ENCODE measurements at places on chromosomes 7 and 10. TPM values are rescaled to one million over a fixed set of nuclear protein-coding genes. Genes with fewer than 3 reads are reported as not detected.

The MYOZ1 gene
- not detected for polyA plus RNA-seq

The BRAF gene
- 13.9 TPM for polyA plus RNA-seq

The PSD gene
- 3.9 TPM for polyA plus RNA-seq

The DYDC2 gene
- polyA plus RNA-seq = not detected

The ELN gene
- polyA plus RNA-seq = not detected

The TFR2 gene
- polyA plus RNA-seq = 1.3 TPM

The TRRAP gene
- 3.2 TPM for polyA plus RNA-seq

The CALHM1 gene
- polyA plus RNA-seq = not detected

The DENND2A gene
- polyA plus RNA-seq = not detected

The SEMA4G gene
- 0.52 TPM for polyA plus RNA-seq

The SLC18A3 gene
- not detected for polyA plus RNA-seq

The CH25H gene
- not detected for polyA plus RNA-seq

The BCL7B gene
- polyA plus RNA-seq = 89.1 TPM

The ADARB2 gene
- not detected for polyA plus RNA-seq

- H3K4me1 ChIP-seq = peaks cover 36% of the 10 kb centered on the region
- H3K27me3 ChIP-seq = no peaks in the 10 kb centered on the region
- no peaks in the 10 kb centered on the region for H3K36me3 ChIP-seq
- H3K4me3 ChIP-seq = no peak overlapping the region
- DNase-seq = peak; percentile 44
Observed at GRCh38 chr10:47257396-47258120, 42.4 kb upstream of the GDF10 start.

DNA sequence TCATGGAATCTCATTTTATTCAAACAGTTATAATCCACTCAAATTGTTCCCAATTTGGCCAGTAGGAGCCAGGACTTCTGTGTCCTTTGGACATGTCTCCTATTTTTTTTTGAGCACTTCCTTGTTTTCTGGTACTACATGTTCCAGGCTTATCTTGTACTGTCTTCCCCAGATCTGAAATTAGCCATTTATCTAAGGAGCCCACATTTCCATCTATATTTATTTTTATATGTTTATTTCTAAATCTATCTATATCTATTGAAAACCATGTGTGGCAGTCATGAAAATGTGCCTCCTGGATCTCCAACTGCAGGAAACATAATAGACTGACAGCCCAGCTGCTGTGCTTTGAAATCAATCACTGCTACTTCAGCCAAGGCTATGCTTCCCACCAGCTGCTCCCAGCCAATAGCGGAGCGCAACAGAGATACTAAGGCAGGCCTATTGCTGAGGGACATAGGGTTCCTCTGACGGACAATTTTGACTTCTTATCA lies 147.1 kb downstream of the LRRC4 start:
- H3K4me3 ChIP-seq = no peak overlapping the region
- DNase-seq = no peak
- H3K27me3 ChIP-seq = no peaks in the 10 kb centered on the region
- no peaks in the 10 kb centered on the region for H3K4me1 ChIP-seq

DNA sequence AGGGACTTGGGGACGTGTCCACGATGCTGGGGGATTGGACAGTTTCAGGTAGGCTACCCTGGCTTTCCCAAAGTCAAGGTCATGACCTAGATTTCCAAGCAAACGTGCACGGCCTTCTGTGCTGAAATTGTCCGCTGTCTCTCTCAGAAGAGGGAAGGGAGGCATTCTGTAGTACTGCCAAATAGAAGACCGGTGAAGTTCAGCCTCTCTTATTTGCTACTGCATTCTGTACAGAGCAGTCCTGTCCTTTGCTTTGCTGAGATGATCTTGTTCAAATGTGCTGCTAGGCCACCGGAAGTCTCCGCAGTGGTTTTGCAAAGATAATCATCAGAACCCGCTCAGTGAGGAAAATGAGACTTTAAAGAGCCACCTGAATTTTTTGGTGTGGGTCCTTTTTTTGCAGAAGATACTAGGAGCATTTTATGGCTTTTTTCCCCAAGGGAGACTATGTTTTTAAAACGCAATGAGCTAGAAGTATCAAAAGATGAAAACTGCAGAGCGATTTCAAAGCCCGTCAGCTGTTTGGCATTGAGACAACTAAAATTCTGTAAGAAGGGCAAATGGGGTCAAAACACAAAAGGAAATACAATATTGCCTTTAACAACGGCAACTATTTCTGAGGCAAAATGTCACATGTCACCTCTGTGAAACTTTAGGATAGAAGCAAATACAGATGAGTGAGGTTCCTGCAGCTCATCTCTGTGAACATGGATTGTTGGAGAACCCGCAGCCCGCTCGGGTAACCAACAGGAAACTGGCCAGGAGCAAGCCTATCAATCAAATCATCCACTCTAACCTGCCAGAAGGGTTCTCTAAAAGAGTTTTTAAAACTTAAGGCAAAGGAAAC lies 1.3 kb upstream of the NMT2 start:
- H3K27ac ChIP-seq = peak overlapping the region; percentile 66
- peak; percentile 74 for DNase-seq
- peaks cover 41% of the 10 kb centered on the region for H3K4me1 ChIP-seq
- peak overlapping the region; percentile 57 for H3K4me3 ChIP-seq
- no peaks in the 10 kb centered on the region for H3K36me3 ChIP-seq

DNA sequence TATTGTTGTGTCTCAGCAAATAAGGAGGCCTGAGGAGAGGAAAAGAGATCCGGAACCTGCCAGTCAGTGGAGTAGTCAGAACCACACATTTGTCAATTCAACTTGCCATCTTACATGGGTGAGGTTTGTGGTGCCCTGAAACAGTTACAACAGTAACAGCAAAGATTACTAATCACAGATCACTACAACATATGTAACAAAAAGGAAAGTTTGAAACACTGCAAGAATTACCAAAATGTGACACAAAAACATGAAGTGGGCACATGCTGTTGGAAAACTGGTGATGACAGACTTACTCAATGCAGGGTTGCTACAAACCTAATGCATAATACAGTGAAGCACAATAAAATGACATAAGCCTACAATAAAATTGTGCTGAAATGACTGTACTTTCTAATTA lies 89.4 kb downstream of the LRRN3 start:
- DNase-seq = no peak
- H3K4me1 ChIP-seq = no peaks in the 10 kb centered on the region
- no peak overlapping the region for H3K27ac ChIP-seq
- no peaks in the 10 kb centered on the region for H3K36me3 ChIP-seq
- no peaks in the 10 kb centered on the region for H3K27me3 ChIP-seq

GRCh38 chr10:12031404-12031803 lies 11.2 kb downstream of the UPF2 start:
- H3K27me3 ChIP-seq = no peaks in the 10 kb centered on the region
- H3K36me3 ChIP-seq = peaks cover 9% of the 10 kb centered on the region
- no peaks in the 10 kb centered on the region for H3K4me1 ChIP-seq
- H3K27ac ChIP-seq = no peak overlapping the region
- no peak for DNase-seq

GRCh38 chr7:29342761-29343160 lies 148.2 kb downstream of the CHN2 start:
- H3K27me3 ChIP-seq = no peaks in the 10 kb centered on the region
- H3K4me3 ChIP-seq = no peak overlapping the region
- H3K4me1 ChIP-seq = peaks cover 12% of the 10 kb centered on the region
- no peaks in the 10 kb centered on the region for H3K36me3 ChIP-seq
- DNase-seq = no peak
- H3K27ac ChIP-seq = no peak overlapping the region

- H3K4me3 ChIP-seq = no peak overlapping the region
- no peaks in the 10 kb centered on the region for H3K36me3 ChIP-seq
- DNase-seq = no peak
- no peaks in the 10 kb centered on the region for H3K27me3 ChIP-seq
- no peaks in the 10 kb centered on the region for H3K4me1 ChIP-seq
- H3K27ac ChIP-seq = no peak overlapping the region
Observed at GRCh38 chr7:105719395-105719794, 138.1 kb upstream of the EFCAB10 start.

GRCh38 chr7:47422611-47423010 lies 159.3 kb downstream of the TNS3 start:
- H3K4me3 ChIP-seq = no peak overlapping the region
- H3K36me3 ChIP-seq = no peaks in the 10 kb centered on the region
- H3K27me3 ChIP-seq = no peaks in the 10 kb centered on the region
- H3K4me1 ChIP-seq = no peaks in the 10 kb centered on the region
- no peak for DNase-seq

DNA sequence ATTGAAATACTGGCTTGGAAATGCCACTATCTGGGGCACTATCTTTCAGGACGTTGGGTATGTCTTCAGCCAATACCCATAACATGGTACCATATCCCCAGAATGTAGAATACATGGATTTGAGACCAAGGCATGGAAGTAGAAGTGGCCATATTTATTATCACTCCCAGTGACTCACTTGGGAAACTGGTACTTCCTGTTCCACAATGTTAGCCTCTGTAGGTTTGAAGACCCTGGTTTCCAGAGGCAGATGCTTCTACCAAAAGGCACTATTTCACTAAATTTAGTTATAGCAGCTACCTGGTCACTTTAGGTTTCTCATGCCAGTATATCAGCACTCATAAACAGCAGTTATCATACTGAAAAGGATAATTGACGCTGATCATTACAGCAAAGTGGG lies 184.2 kb downstream of the CCDC71L start:
- DNase-seq = no peak
- H3K4me3 ChIP-seq = no peak overlapping the region
- no peaks in the 10 kb centered on the region for H3K36me3 ChIP-seq
- no peak overlapping the region for H3K27ac ChIP-seq
- no peaks in the 10 kb centered on the region for H3K4me1 ChIP-seq

GRCh38 chr7:44849259-44849884 lies 1.5 kb upstream of the H2AZ2 start:
- H3K4me1 ChIP-seq = no peaks in the 10 kb centered on the region
- DNase-seq = no peak
- no peaks in the 10 kb centered on the region for H3K27me3 ChIP-seq
- no peaks in the 10 kb centered on the region for H3K36me3 ChIP-seq

GRCh38 chr7:538764-539685 lies 19.4 kb upstream of the PDGFA start:
- H3K36me3 ChIP-seq = no peaks in the 10 kb centered on the region
- no peaks in the 10 kb centered on the region for H3K27me3 ChIP-seq
- no peak overlapping the region for H3K4me3 ChIP-seq

DNA sequence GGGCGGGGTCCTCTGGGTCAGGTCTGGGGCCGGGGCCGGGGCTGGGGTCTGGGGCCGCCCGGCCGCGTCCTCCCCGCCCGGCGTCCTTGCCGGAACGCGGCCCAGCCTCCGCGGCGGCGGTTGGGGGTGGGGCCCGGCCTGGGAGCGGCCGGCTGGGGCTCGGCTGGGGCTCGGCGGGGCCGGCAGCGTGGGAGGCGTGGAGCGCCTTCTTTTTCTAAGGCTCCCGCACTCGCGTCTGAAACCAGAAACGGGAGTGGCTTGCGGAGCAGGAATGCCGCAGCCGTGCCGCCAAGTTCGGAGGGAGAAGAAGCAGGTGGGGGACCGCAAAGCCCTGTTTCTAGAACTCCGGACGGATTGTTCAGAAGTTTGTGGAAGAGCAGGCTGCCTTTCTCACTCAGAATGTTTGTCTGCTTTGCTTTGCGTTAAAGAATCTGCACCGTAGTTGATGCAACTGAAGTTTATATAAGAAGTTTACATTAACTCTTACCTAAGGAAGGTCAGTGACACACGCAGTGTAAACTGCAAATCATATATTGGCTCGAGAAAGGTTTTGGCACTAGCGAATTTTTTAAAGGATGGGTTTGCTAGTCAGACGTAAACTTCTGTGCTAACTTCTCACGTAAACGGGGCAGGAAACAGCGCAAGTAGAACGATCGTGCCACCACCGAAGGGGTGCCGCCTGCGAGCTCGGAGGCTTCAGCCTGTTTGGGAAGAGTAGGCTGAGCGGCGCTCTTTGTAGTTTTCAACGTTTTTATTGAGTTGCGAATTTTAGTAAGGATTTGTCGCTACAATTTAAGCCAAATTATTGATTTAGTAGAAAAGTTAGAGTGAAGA lies 729 bp downstream of the DNAJB6 start:
- DNase-seq = peak; percentile 70
- peaks cover 27% of the 10 kb centered on the region for H3K4me1 ChIP-seq
- peak overlapping the region; percentile 91 for H3K4me3 ChIP-seq

DNA sequence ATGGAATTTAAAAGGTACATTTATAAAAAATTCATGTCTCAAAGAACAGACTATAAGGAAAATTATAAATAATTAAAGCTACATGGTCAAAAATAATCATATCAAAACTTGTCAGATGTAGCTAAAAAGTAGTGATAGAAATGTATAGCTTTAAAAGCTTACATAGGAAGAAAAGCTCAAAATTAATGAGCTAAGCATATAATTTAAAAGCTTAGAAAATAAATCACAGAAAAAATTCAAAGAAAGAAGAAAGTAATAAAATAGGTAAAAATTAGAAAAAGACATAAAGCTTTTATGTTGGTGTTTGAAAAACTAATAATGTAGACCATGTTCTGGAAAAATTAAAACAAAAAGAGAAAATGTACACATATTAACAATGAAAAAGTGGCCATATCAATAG lies 5.3 kb downstream of the TCAF1 start:
- no peaks in the 10 kb centered on the region for H3K27me3 ChIP-seq
- H3K27ac ChIP-seq = no peak overlapping the region
- no peak overlapping the region for H3K4me3 ChIP-seq
- peaks cover 10% of the 10 kb centered on the region for H3K4me1 ChIP-seq

DNA sequence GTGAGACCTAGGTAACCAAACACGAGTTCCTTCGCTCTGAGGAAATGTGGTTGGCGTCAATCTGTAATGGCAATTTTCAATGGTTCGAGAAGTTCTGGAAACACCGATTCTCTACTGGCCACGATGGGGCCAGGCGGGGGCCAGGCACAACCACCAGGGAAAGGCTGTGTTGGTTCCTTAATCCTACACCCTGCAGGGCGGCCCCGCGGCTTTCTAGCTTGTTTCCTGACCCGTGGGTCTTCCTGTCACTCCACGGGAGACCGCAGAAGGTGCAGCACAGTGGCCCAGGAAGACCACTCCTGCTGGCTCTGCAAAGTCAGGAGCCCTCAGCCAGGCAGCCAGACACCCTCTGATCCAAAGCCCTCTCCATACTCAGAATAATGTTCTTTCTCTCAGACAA lies 113.4 kb downstream of the FGFR2 start:
- no peak overlapping the region for H3K4me3 ChIP-seq
- H3K4me1 ChIP-seq = no peaks in the 10 kb centered on the region
- H3K27ac ChIP-seq = no peak overlapping the region
- H3K36me3 ChIP-seq = no peaks in the 10 kb centered on the region
- H3K27me3 ChIP-seq = no peaks in the 10 kb centered on the region

GRCh38 chr10:52250510-52250909 lies 63.6 kb upstream of the DKK1 start:
- DNase-seq = no peak
- no peak overlapping the region for H3K27ac ChIP-seq
- H3K27me3 ChIP-seq = no peaks in the 10 kb centered on the region
- H3K4me1 ChIP-seq = no peaks in the 10 kb centered on the region
- no peaks in the 10 kb centered on the region for H3K36me3 ChIP-seq
- no peak overlapping the region for H3K4me3 ChIP-seq

GRCh38 chr10:127977357-127978009 lies 70.6 kb downstream of the PTPRE start:
- H3K4me3 ChIP-seq = no peak overlapping the region
- H3K4me1 ChIP-seq = no peaks in the 10 kb centered on the region
- no peaks in the 10 kb centered on the region for H3K36me3 ChIP-seq
- no peaks in the 10 kb centered on the region for H3K27me3 ChIP-seq
- no peak overlapping the region for H3K27ac ChIP-seq
- no peak for DNase-seq

- H3K4me3 ChIP-seq = no peak overlapping the region
- no peak overlapping the region for H3K27ac ChIP-seq
- no peaks in the 10 kb centered on the region for H3K36me3 ChIP-seq
- H3K27me3 ChIP-seq = no peaks in the 10 kb centered on the region
- no peak for DNase-seq
Observed at GRCh38 chr10:52568309-52568708, 204.3 kb downstream of the MBL2 start.

Data from naive thymus-derived CD4-positive, alpha-beta T cell (primary cell).